Glutamatergic neuron (in vitro differentiated cells): ENCODE measurements at places on chromosomes 7 and 10. TPM values are rescaled to one million over a fixed set of nuclear protein-coding genes. Genes with fewer than 3 reads are reported as not detected.

GRCh38 chr7:7943951-7944350 is 24.6 kb upstream of the GLCCI1 start:
- H3K36me3 ChIP-seq = no peaks in the 10 kb centered on the region
- H3K27ac ChIP-seq = peak overlapping the region; percentile 36
- no peak overlapping the region for H3K4me3 ChIP-seq
- no peak for DNase-seq
- H3K4me1 ChIP-seq = peaks cover 24% of the 10 kb centered on the region
- H3K27me3 ChIP-seq = peaks cover 6% of the 10 kb centered on the region

DNA sequence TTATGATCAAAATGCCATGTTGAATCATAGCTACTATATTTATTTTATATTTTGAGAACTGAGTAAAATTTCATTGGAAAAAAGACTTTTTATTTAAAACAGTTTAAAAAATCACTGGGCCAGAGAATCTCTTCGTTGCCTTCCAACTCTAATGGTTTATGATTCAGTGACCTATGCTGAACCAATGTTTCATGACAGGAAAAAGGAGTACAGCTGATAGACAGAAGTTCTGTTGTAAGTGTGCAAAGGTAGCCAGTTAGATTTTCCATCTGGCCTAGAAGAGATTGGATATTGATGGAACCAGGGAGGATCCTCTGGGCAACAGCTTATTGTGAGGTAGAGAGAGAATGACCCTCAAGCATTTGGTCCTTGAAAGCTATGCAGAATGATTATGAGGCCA is 745.8 kb downstream of the SUGCT start:
- peaks cover 1% of the 10 kb centered on the region for H3K27me3 ChIP-seq
- H3K4me1 ChIP-seq = no peaks in the 10 kb centered on the region
- no peak for DNase-seq
- H3K4me3 ChIP-seq = no peak overlapping the region

GRCh38 chr10:46255801-46256747 is 30.7 kb upstream of the ANTXRL start:
- no peak overlapping the region for H3K27ac ChIP-seq
- peaks cover 5% of the 10 kb centered on the region for H3K27me3 ChIP-seq
- peak; percentile 76 for DNase-seq

GRCh38 chr7:123569352-123570010 is 11.9 kb upstream of the NDUFA5 start:
- no peak for DNase-seq
- peaks cover 7% of the 10 kb centered on the region for H3K4me1 ChIP-seq
- no peak overlapping the region for H3K27ac ChIP-seq
- no peaks in the 10 kb centered on the region for H3K36me3 ChIP-seq
- no peaks in the 10 kb centered on the region for H3K27me3 ChIP-seq

Gene CNNM1
- 0.10 TPM for total RNA-seq
